CD4-positive, alpha-beta T cell treated with Interleukin-21 for 1 hour (primary cell): ENCODE measurements at places on chromosomes 7 and 10.

GRCh38 chr7:12178317-12178716 is 32.8 kb upstream of the TMEM106B start:
- no peak for DNase-seq

DNA sequence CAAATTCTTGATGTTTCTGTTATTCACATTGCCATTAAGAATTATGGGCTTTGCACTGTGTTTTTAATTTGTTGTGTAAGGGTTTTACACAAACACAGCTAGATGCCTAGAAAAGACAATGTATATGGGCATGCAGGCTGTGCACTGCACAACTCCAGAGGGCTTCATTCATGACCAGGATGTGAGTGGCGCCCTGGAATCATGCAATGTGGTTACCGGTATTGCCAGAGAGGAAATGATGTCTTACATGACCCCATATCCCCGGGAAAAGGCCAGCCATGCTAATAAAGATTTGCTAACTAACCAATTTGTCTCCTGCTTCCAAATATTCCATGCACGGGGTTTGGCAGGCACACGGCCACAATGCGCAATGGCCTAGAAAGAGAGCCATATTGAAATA is 16.9 kb downstream of the KCNMA1 start:
- DNase-seq = no peak

DNA sequence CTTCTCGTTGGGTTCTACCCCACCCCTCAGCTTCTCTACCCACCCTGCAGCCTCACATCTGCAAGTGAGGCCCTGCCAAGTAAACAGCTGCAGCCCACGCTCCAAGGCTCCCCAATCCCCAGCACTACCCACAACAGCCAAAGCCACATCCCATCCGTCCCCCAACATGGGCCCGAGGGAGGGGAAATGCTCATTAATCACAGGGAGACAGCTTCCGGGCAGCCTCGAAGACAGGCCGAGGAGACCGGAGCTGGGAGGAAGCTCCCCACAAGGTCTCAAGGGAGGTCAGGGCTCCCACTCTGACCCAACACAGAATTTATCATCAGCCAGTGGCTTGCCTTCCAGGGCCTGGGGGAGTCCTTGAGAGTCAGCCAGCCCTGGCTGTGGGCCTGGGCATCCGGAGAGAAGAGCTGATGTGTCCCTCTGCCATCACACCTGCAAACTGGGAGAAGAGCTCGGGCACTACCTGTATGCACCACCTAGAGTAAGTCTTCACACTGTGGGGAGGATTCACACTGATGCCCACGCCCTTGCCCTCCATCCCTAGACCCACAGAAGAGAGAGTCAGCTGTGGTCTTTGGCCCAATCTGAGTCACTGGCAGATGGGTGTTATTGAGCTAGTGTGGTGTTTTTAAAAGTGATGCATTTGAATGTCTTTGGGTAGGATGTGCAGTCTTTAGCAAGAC is 115.5 kb upstream of the ZMIZ1 start:
- DNase-seq = no peak

DNA sequence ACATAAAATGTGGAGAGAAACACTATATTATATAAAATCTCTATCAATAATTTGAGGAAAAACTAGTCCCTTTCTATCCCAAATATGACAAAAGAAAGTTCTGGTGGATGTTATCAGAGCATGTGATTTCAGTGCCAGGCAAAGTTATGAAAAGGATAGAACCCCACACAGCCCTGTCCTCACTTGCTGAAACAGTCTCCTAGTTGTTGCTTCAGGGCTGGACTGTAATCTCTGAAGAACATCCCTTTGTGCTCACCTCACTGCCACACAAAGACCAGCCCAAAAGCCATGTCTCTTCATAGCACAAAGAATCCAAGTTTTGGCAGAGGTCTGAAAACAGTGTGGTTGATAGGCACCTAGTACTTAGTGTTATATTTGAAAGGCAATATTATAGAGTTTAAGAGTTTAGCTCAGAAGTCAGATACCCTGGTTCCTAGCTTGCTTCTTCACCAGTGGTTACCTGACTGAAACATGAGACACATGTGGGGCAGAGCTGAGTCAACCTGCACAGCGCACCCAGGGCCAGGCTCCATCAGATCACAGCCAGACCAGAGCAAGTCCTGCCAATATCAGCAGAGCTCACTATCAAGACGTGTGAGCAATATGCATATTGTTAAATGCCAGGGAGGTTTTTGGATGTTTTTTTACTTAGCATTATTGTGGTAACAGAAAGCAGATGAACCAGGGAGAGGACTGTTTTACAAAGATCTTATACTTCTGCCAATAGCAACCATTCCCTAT is 25.0 kb downstream of the CYP3A7 start:
- no peak for DNase-seq

DNA sequence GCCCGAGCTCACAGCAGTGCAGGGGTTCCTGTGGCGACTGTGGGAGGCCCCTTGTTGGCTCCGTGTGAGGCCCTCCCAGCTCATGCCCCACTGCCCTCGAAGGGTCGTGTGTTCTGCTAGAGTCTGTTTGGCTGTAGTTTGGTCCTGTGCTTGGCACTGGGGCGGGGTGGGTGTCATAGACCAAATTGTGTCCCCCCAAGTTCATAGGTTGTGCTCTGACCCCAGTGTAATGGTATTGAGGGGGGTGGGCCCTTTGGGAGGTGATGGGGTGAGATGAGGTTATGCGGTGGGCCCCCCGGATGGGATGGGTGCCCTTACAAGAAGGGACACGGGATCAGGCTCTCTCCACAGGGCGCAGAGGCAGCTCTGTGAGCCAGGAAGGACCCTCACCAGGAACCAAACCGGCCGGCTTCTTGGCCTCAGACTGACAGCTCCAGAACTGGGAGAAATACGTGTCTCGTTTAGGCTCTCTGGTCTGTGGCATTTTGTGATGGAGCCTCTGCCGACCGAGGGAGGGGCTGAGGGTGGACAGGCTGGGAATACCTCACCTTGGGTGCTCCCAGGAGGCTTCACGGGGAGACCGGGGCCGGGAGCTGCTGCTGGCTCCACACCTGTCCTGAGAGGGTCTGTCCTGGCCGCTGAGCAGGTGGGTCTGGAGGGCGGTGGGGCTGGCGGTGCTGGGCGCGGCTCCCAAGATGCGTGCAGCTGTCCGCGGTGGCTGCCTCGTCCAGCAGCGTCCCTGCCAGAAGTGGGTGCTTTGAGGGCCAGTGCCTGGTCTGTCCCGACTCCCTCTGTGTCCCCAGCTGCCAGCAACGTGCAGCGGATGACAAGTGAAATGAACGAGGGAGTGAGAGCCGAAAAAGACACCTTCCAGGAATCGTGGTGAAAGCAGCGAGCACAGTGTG is 89.4 kb downstream of the INPP5A start:
- no peak for DNase-seq

GRCh38 chr10:51433949-51434475 is 265.4 kb downstream of the CSTF2T start:
- DNase-seq = no peak

GRCh38 chr10:71837098-71837827 is 13.8 kb downstream of the PSAP start:
- no peak for DNase-seq

GRCh38 chr10:126538439-126539135 is 131.9 kb downstream of the C10orf90 start:
- no peak for DNase-seq

GRCh38 chr10:86105640-86106039 is 261.0 kb downstream of the GRID1 start:
- no peak for DNase-seq

DNA sequence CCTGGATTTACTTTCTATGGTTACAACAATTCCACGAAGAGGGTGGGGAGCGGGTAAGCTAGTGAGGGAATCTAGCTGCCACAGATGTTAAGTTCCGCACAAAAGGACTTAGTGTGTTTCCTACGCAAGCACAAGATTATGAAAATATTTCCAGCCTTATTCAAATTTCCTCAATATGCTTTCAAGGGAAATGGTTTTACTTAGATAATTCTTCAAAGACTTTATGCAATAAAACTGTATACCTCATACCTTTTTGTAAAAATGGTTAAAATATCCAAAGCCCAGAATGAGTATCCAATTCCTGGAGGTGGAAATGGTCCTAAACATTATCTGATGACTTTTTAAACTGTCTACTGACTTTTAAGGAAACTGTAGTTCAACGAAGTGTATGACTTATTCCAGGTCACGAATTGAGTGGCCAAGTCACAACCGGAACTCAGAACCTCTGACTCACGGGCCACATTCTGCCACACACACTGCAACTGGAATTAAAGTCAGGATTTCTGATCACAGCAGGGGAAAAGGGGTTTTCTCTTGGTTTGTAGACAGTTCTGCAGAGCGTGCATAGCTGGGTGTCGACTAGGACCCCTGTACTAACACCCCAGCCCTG is 20.2 kb upstream of the INSIG1 start:
- DNase-seq = no peak

GRCh38 chr10:125035136-125035535 is 93.2 kb downstream of the ZRANB1 start:
- DNase-seq = no peak

GRCh38 chr7:29163854-29164253 is 17.5 kb upstream of the CPVL start:
- no peak for DNase-seq
